ENCODE measurements at places on chromosomes 11 and 22. TPM values are rescaled to one million over a fixed set of nuclear protein-coding genes. Genes with fewer than 3 reads are reported as not detected.

- no peak for DNase-seq
Measured at GRCh38 chr11:12206529-12206928, 96.1 kb downstream of the MICAL2 start.

GRCh38 chr11:44695169-44695833 lies 31.5 kb upstream of the TSPAN18 start:
- DNase-seq, result no peak

GRCh38 chr11:111520560-111520959 lies 6.0 kb downstream of the HOATZ start:
- no peak for DNase-seq

DNA sequence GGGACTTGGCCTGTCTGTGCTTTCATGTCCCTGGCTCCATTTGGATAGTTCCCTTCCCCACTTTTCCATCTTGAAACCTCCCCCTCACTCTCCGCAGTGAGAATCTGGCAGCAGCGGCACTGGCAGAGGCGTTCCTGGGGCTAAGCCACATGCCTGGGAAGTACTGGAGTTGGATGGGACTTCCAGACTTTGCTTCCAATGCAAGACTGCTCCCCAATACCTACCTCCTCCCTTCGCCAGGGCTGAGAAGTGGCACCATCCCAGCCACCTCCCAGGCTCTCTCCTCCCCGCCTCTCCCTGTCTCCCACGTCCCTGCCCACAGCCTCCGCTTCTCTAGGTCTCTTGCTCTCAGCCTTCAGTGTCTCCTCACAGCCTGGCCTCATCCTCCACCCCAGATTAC lies 16.6 kb downstream of the TST start:
- no peak for DNase-seq

GRCh38 chr11:86548271-86548917 lies 124.0 kb downstream of the ME3 start:
- DNase-seq, result no peak

- DNase-seq, result no peak
Measured at GRCh38 chr22:32465661-32466060, 1.4 kb upstream of the BPIFC start.

DNA sequence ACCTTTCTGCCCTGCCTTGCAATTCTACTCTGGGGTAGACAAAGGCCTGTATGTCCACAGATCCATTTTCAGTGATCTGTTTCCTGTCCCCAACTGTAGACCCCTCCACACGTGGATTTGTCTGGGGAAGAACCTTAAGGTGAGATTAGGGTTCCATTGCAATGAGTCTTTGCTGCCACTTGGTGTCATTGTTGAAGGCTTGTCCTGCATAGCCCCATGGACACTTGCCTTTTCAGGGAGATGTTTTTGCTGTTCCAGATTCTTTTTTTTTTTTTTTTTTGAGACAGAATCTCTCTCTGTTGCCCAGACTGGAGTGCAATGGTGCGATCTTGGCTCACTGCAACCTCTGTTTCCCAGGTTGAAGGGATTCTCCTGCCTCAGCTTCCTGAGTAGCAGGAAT lies 21.8 kb downstream of the SERPING1 start:
- DNase-seq, result no peak

GRCh38 chr22:39917776-39918495 lies 17.1 kb downstream of the GRAP2 start:
- DNase-seq, result no peak

DNA sequence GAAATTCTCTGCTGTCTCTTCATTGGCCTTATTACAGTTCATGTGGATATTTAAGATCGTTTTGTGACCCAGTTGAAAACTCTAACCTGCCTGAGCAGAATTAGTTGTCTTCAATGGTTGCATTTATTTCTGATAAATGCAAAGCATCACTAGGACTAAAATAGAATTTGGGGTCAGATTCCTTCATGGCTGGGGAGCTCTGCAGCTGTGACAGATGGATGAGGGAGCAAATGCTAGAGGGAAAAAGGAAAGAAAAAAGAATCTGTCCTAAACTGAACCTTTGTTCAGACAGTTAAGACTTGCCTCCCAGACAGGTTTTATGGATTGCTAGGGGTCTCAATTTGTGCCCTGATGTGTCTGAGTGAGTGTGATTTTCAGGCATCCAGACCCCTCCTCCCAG lies 113.0 kb downstream of the SYT9 start:
- no peak for DNase-seq

DNA sequence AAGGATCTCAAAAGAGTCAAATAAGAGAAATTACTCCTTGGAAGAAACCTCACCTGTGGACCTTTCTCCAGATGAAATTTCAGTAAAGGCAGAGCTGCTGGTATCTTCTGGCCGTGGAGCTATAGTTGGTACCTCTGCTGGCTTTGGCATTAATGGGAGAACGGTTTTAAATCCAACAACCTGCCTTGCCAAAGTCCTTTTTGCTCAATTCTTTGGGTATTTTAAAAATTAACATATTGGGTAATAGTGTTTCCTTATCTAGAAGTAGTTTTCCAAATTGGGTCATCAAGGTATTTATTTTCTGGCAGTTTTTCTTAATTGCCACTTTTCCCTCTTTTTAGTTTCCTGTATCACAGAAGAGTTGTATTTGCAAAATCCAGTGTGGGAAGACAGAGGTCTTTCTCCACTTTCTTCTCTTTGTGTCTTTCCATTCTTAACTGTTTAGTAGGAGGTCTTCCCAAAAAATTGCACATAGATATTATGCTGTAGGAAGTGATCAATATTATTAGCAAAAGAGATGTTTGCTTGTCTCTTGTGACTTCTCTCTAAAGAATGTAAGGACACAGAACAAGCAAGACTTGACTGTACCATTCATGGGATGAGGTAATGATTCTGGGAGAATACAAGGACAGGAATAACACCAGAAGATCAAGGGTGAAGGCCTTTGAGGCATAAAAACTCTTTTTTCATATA lies at the start of gene SAA4:
SAA4 (minus strand) TSS at position 139 of the 693 bp plus-strand sequence. CDS start 876 bp downstream, outside the sequence.
- DNase-seq, result no peak

- DNase-seq, result no peak
Measured at GRCh38 chr11:116033931-116034553, 529.8 kb upstream of the CADM1 start.

DNA sequence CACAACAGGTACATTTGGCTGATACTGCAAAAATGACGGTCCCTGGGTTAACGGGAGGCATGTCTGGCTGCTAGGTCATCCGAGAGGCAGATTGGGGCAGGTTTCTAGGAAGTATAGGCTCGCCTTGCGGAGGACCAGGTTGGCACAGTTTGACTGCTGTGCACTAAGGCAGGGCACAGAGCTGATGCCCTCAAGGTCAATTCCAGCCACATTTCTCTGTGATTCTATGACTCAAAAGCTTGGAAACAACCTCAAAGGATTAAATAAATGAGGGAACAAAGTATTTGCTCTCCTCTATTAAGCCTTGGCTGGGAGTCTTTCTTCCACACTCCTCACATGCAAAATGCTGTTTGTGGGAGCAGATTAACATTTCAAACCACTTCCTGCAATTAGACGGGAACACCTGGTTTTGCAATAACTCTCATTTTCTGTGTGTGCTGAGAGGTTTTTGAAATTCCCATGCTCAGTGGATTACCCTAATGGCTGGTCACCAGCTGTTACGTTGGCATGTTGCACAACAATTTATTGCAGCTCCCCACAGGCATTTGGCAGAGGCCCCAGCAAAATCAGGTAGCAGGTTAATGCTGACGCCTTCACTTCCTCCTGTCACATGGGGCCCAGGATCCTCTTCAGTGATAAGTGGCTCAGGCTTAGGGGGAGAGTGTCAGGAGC lies 61.0 kb upstream of the PLET1 start:
- DNase-seq, result peak; percentile 84

HORMAD2 gene
- not detected for total RNA-seq

ANO3 gene
- total RNA-seq, result not detected

FAM83F gene
- not detected for total RNA-seq

OR5A1 gene
- total RNA-seq, result not detected

C1QTNF6 gene
- total RNA-seq, result 14.1 TPM
